ENCODE measurements at places on chromosomes 16 and 17.

GRCh38 chr16:83887564-83887963 lies 11.4 kb upstream of the MLYCD start:
- no peak for DNase-seq

DNA sequence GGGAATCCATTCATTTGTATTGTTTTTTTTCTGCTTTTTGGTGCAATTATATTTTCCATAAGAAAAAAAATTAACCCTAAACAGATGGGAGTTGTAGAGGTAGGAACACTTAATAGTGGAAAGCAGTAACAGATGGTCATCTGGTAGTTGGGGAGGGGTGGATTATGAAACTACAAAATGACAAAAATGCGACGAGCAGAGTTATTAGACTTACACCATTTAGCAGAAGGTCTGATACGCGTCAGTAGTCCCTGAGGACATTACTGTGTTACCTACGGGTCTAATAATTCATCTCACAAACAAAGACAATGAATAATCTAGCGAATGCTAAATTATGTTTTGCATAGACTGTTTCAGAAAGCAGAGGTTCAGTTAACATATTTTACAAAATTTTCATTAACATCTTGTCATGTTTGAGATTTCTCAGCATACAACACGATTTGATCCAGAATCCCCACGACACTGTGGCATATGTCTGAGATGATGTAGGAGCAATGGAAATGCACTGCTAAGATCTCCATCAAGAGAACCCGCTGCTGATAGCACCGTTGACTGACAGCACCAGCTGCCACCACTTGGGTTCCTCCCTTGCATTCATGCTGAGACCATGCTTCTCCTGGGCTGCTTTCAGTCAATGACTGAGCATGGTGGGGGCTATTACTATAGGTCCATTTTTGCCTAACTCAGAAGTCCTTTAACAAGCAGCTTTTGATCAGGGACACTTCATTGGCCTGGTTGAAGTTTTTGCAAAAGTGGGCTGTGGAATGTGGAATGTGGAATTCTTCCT lies 182.2 kb upstream of the CPHXL start:
- DNase-seq, result no peak

DNA sequence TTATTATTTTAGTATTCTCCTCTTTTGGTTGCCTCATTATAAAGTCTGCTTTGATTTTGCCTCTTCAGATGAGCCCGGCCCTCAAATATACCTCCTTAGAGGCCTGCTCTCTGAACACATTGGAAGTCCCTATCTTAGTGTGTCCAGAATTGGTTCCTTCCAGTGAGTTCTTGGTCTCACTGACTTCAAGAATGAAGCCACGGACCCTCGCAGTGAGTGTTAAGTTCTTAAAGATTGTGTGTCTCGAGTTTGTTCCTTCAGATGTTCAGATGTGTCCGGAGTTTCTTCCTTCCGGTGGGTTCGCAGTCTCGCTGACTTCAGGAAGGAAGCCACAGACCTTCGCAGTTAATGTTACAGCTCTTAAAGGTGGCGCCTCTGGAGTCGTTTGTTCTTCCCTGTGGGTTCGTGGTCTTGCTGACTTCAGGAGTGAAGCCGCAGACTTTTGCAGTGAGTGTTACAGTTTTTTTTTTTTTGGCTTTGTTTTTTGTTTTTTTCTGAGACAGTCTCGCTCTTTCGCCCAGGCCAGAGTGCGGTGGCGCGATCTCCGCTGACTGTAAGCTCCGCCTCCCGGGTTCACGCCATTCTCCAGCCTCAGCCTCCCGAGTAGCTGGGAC lies 45.8 kb upstream of the NOS2 start:
- DNase-seq, result no peak

DNA sequence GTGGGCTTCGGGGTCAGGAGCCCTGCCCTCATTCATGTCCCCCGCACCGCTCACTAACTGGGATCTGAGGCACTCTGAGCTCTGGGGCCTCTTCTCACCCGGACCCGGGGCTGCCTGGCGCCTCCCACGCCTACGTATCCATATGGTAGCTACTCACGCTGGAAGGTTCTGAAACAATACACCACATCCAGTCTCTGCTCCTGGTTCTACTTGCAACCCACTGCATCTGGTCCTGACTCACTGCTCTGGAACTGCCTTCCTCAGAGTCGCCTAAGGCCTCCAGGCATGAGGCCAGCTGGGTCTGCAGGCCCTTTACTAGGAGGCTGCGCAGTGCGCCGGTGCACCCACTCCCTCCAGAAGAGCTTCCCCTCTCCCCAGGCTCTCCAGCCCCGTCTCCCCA lies 18.1 kb downstream of the USP36 start:
- DNase-seq, result no peak

GRCh38 chr17:2241823-2242222 lies 61.8 kb downstream of the SMG6 start:
- no peak for DNase-seq

DNA sequence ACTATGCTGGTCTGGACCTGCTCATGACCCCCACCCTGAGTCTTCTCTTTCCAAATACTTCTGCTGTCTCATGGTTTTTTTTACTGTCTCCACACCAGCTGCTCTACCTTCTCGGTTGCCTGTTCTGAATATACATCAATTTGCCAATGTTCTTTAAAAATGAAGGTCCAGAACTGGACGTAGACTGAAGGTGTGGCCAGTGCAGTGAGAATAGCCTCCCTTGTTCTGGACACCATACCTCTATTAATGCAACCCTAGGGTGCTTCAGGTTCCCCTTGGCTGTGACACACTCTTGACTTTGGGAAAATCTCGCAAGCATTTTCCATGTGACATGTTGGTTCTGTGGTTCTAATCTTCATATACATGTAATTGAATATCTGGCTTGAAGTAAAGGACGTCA lies 15.3 kb upstream of the IL21R start:
- DNase-seq, result no peak

DNA sequence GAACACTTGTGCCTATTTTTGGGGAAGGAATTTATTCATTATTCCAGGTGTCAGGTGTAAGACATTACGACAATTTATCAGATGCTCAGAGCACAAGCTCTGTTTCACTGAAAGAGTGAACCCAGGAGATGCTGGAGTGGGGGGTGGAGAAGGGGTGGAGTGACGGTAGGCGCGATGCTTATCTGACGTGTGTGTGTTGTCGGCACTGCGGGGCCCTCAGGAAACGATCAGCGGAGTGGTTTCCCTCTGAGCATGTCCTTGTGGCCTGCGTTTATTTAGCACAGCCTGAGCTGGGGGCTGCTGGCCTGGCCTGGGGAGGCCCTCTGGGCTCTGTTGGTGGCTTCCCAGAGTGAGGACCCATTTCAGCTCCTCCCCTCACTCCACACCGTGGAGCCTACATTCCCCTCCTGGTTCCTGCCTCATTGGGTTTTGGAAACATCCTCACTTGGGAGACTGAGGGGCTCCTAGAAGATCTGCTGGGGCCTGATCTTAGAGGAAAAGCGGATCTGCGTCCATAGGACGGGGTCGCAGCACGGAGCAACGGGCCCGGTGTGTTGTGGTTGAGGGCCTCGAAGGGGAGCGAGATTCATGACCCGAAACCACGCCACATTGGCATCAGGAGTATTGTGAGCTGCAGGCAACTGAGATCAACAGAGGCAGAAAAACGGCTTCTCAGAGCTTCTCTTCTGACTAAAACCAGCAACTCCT lies 19.0 kb upstream of the GNG13 start:
- no peak for DNase-seq

DNA sequence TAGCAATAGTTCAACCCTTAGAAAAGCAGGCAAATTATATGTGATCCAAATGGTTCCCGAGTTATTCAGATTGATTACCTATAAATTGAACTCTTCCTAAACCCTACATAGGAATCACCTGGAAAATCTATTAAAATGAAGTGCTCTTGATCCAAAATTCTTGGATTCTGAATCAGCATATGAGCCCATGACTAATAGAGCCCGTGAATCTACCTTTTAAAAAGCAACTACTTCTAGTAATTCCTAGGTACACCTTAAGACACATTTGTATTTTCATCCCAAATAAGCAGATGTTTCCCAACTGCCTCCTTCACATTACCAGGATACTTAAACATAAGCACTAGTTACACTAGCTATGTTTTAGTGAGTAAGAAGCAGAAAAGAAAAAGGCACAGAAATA lies 1171.0 kb upstream of the GOT2 start:
- DNase-seq, result no peak

GRCh38 chr16:80164966-80165550 lies 375.7 kb upstream of the DYNLRB2 start:
- DNase-seq, result no peak

- DNase-seq, result peak; percentile 49
Observed at GRCh38 chr17:57747221-57748017, 2.3 kb upstream of the CCDC182 start.

DNA sequence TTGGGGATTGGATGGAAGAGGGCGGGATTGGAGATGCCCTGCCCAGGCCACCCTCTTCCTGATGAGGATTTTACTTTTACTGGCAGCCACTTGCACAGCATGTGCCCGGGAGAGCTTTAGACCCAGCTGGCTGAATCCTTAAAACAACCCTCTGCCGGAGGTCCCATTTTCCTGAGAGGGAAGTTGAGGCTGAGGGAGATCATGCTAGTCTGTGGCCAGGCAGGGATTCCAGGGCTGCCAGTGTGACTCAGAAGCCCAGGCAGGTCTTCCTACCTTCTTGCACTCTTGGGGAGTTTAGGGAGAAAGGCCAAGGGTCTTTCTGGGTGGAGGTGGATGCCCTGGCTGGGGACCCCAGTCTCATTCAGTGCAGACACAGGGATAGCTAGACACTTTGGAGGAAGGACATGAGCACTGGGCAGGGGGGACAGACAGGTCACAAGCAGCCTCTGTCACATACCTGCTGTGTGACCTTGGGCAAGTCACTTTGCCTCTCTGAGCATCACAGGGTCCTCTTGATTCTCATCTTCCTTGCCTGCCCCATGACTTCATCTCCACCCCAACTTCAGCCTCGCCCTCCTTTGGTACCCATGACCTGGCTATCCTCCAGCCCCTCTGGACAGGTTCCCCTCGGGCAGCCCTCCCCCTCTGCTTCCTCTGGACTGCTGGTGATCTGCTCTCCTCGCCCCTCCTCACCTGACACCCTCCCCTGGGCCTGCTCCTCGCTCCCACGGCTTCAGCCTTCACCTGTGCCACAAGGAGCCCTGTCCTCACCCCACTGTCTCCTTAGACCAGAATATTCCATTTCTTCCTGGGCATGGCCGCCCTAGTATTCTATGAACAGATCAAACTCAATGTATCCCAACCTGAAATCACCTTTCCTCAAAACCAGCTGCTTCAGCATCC lies 11.3 kb upstream of the DCAF7 start:
- DNase-seq, result no peak

- no peak for DNase-seq
Observed at GRCh38 chr16:30659507-30660423, 1.5 kb downstream of the FBRS start.

GRCh38 chr17:67911059-67911782 lies 85.0 kb downstream of the C17orf58 start:
- no peak for DNase-seq

DNA sequence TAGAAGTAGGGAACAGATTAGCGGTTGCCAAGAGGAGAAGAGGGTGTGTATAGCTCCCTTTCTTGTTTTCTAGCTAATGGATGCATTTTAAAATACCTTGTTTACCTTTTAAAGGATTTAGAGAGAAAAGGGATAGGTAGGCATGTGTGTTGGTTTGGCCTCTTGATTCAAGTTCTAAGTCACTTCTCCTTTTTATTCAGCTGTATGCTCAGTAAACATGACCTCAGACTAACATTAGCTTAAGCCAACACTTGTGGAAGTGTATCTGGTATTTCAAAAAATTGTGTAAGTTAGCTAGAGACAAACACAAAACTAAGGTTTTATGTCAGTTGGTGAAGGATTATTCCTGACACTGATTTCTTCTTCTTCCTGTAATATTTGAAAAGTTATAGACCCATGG lies 204.1 kb upstream of the NOG start:
- no peak for DNase-seq

DNA sequence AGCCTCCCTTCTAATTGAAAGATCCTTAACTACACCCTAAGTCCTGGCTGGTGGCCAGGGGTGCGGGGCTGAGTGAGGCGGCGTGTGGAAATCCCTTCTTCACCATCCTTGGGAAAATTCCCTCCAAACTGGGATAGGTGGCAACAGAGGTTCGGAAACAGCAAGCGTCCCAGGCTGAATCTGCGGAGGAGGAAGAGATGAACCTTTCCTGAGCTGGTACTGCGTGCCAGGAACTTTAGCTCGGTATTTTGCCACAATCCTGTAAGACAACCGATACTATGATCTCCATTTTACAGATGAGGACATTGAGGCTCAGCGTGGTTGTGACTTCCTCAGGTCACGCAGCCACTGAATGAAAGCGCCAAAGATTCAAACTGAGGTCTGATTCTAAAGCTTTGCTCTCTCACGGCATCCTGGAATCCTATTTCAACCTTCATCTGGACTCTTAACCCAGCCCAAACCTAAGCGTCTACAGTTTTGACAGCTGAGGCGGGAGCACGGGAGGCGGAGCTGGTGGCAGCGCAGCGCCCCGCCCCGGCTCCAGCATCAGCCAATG lies 583 bp upstream of the CYLD start:
- DNase-seq, result no peak

DNA sequence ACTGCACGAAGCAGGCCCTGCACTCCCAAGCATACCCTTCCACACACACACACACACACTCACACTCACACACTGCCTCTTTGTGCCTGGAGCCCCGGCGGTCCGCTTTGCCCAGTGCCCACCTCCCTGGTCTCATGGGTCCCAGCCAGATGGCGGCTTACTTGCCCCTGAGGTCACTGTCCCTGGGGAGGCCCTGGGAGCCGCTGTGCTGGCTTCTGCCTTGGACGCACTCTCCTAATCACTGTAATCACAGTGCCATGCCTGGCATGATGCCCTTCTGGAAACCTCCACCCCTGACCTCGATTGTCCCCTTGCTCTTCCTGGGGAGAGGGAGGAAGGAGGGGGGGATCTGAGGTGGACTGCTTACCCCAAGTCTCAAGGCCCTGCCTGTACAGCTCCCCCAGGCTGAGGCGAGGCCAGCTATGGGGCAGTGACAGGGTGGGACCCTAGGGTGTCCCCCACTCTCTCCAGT lies 36.0 kb downstream of the ARHGAP23 start:
- DNase-seq, result no peak

DNA sequence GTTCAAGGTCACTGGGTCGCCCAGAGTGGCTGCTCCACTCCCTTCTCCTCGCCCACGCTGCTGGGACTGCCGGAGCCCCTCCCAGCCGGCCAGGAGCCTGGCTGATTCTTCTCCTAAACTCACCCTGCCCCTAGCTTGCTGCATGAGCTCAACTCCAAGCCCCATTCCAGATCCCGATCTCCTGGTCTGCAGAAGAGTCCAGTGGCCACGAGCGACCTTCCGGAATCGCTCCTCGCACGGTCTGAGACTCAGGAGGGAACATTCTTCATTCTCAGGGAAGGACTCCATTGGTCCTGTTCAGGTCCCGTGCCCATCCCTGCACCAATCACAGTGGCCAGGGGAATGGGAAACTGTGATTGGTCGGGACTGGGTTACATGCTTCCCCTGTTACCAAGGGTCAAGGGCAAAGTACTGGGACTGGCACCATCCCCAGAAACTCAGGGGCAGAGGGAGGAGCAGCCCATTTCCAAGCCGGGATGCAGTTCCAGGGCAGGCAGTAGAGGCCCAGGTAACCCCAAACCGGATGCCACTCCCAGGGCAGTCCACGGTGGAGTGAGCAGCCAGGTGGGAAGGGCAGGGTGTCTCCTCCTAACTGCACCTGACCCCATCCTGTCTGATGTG lies 24.5 kb upstream of the CIBAR2 start:
- DNase-seq, result no peak
